ENCODE measurements at places on chromosomes 6 and 20. TPM values are rescaled to one million over a fixed set of nuclear protein-coding genes. Genes with fewer than 3 reads are reported as not detected.

Gene CAPN11
- 0.58 TPM for total RNA-seq

Gene PPP1R3G
- 0.11 TPM for total RNA-seq

Gene IL20RA
- total RNA-seq = not detected

Gene PRR18
- not detected for total RNA-seq

Gene SGK2
- 0.10 TPM for total RNA-seq

Gene C20orf144
- 0.21 TPM for total RNA-seq

Gene HCRTR2
- total RNA-seq = not detected

Gene TMEM30A
- 50.2 TPM for total RNA-seq

Gene RNF182
- total RNA-seq = not detected

Gene CD109
- total RNA-seq = 5.0 TPM

Gene BTN1A1
- not detected for total RNA-seq

Gene LRRC1
- 3.6 TPM for total RNA-seq

Gene HLA-DQA1
- 3.4 TPM for total RNA-seq
